ENCODE measurements at places on chromosomes 5 and 9.

DNA sequence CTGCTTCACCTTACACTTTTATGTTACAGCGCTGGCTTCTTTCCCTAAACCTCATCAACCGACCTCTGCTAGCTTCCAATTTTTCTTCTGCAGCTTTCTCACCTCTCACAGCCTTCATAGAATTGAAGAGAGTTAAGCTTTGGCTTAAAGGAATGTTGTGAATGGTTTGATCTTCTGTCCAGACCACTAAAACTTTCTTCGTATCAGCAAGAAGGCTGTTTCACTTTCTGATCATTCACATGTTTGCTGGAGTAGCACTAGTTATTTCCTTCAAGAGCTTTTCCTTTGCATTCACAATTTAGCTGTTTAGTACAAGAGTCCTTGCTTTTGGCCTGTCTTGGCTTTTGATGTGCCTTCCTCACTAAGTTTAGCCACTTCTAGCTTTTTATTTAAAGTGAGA lies 49.5 kb downstream of the NR3C1 start:
- no peak for DNase-seq

DNA sequence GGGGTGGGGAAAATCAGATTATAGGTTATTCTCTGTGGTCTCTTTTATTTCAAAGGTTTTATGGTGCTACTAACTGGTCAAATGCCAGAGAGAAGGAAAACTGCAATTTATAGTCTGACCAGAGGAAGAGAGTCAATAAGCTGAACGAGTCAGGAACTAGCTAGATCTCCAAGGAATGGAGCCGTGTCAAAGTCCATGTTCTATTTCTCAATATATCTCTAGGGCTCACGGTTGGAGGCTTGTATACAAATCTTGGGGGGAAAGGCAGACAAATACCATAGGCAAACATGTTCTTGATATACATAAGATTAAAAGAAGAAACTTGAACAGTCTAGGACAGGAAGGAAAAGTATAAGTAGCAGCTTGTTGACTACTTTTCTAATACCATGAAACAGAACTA lies 627.1 kb downstream of the PDE4D start:
- DNase-seq, result no peak

DNA sequence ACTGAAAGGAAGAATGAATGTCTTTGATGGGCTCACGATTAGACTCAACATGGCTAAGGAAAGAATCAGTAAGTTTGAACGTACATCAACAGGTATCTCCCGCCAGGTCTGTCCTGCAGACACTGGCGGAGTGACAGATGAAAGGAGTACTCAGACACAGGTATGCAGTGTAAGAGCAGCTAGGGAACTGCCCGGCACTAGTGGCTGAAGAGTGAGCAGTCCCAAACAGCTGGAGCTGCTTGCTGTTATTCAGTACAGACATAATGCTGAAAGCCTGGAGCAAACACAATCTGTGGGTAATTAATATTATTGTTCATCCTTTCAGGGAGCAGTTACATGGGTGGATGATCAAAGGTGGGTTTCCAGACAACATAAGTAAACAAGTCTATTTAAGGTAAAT lies 835.5 kb downstream of the TLE4 start:
- DNase-seq, result no peak

DNA sequence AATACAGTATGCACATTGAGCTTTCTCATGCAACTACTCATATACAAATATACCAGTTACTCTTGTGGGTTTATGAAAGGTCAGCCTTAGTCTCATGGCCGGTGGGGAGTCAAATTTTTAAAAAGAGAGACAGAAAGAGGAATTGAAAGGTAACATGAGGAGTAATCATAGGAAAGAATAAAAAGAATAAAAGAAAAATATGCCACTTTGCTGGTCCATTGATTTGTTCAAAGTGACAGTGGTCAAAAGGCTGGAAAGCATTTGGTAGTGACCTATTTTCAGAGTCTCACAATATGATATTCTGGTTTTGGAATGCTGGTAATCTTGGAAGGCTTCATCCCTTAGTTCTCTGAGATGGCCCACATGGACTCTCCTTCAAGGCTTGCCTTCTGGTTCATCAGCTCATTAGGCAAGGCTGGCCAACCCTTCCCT lies 67.0 kb downstream of the ZNF366 start:
- DNase-seq, result no peak

DNA sequence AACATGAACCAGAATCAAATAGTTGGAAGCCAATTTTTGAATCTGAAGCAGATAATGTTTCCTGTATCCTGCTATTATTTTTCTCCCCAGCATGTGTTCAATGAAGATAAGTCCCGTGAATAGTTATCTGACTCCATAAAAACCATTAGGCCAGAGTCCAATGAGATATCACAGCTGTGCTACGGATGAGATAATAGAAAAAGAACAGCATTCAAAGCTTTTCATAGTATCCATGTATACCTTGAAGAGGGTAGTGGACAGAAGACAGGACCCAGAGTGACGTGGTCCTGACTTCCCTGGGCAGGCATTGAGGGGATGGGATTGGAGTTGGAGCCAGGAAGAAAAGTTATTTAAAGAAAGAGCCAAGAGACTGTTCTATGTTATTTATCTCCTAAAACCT lies 50.7 kb upstream of the C6 start:
- DNase-seq, result no peak

DNA sequence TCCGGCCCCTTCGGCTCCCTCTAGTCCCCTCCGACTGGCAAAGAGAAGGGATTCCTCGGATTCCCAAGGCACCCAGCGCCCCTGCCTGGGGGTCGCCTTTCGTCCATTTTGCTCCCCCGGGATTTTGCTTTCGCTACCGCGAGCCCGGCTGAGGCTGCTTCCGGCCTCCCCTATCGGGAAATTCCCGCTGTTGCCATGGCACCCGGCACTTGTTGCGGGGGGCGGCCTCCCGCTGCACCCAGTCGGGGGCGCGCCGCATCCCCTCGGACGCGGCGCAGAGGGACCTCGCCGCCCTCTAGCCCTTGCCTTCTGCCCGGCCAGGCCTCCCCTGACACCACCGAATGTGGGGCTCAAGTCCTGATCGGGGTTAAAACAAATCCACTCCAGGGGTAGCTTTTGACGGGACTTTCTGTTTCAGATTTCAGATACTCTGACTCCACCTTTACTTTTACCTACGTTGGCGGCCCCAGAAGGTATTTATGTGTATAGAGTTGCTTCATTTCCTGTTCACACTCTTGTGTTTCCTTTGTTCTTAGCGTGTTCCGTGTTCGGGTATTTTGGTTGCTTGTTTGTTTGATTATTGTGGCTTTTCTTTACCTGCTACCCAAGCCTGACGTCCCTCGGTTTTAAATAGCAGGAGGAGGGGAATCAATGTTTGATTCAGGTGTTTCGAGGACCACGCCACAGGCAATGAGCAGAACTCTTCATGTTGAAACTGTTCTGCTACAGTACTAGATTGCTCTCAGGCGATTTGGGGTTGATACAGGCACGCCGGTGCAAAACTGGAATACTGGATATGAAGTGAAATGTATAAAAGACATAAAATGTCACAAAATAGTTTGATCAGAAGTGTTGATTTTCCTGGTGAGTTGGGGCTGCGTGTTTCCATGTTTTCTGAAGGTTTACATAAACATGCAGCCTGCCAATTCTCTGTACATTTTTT lies 1.5 kb downstream of the PARP8 start:
- DNase-seq, result no peak

DNA sequence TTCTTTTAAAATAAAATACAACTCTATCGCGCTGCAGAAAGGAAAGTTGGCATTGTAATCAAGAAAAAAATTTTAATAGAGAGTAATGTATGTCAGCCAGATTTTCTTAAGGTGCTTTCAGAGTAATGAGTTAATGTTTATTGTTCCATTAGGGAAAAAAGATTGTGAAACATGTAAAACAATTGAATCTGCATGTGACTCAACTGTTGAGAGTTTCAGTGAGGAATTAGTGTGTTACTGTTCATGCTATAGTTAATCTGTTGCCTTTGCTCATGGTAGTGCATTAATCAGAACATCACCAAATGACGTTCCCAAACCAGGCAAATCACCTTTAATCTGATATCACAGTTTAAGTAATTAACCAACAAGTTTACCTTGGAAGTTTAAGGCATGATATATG lies 600.5 kb downstream of the NR2F1-AS1 start:
- no peak for DNase-seq

GRCh38 chr5:134250949-134251348 lies 25.1 kb upstream of the PPP2CA start:
- DNase-seq, result no peak

- DNase-seq, result no peak
Measured at GRCh38 chr5:1383344-1383743, 38.4 kb upstream of the CLPTM1L start.

GRCh38 chr5:7877851-7878250 lies 8.9 kb downstream of the MTRR start:
- DNase-seq, result no peak

- no peak for DNase-seq
Measured at GRCh38 chr5:29795096-29795652, 1398.3 kb upstream of the CDH6 start.

GRCh38 chr9:5425006-5425628 lies 12.6 kb downstream of the PLGRKT start:
- DNase-seq, result no peak

GRCh38 chr5:170300361-170301013 lies 2.9 kb upstream of the LCP2 start:
- no peak for DNase-seq

- DNase-seq, result no peak
Measured at GRCh38 chr5:96302174-96302738, 130.8 kb downstream of the PCSK1 start.

- DNase-seq, result no peak
Measured at GRCh38 chr5:56561455-56561854, 253.9 kb upstream of the MAP3K1 start.

DNA sequence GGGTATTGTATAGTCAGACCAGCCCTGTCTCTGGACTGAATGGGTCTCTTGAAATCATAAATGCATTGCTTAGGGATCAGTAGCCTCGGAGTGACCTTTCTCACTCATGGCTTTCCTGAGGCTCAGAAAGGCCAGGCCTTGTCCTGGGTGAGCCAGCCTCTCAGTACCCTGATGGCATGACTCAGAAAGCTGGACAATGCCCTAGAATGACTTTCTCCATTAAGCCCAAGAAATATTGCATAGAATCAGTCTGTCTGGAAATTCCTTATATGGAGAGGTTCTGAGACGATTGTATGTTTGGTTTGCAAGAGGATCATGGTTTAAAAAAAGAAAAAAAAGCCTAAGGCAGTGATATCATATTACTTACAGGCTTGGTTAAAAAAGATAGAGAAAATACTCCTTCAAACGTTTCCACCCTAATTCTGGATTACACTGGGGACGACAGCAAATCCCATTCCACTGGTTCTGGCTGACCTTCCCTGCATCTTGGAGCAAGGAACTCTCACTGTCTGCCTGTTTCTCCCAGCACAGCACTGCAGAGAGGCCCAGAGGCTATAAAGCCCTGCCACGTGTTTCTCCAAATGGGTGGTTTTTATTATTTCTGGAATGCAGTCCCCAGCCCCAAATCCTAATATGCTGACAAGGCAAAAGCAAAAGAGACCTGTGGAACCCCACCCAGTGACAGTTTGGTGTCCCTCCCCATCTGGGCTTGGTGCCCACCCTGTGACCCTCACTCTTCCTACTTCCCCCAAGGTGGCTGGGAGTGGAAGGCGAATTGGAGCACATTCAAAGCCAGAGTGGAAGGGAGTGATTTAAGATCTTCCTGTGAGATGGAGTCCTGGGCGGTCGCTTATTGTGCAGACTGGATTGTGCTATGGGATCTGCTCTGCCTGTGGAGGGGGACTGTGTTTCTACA lies 34.4 kb downstream of the MAP1B start:
- no peak for DNase-seq

- no peak for DNase-seq
Measured at GRCh38 chr5:127887282-127887681, 184.1 kb downstream of the CCDC192 start.

GRCh38 chr5:163379298-163380155 lies 57.9 kb upstream of the CCNG1 start:
- no peak for DNase-seq

GRCh38 chr5:177503351-177504085 lies 6.1 kb downstream of the DOK3 start:
- DNase-seq, result no peak

DNA sequence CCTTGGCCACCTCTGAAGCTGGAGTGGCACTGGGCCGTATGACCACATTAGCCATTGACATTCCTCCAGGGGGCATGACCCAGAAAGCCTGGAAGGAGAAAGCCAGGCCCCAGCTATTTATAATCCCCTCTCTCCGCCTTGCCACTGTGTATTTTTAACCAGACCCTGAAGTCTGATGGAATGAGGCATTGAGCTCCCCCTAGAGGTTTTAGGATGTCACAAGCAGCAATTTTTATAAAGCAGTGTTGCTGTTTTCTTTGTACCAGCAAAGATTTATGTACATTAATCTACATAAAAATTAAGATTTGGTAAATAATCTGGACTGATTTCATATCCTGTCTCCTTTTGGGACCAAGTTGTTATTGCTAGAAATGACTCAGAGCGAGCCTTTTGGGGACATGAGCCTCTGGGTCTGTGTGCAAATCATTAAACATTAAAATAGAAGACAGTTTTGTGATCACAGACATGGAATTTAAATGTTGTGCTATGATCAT lies 127.1 kb downstream of the TRIO start:
- DNase-seq, result no peak

DNA sequence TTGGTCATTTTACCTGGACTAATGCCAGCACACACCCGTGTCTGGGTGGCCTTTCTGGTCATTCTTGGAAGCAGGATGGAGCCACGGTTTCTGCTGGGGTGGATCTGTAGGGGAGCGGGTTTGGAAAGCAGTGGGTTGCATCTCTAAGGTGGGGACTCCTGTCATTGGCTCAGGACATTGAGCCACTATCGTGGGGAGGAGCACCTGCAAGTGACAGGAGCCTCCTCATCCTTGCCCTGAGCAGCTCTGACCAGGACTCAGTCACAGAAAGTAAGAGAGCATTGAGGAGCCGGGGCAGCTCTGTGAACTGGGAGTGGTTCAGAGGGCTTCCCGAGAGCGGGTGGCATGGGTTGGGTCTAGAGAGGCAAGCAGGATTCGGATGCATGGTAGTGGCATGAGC lies 3.7 kb downstream of the B4GALT7 start:
- no peak for DNase-seq

DNA sequence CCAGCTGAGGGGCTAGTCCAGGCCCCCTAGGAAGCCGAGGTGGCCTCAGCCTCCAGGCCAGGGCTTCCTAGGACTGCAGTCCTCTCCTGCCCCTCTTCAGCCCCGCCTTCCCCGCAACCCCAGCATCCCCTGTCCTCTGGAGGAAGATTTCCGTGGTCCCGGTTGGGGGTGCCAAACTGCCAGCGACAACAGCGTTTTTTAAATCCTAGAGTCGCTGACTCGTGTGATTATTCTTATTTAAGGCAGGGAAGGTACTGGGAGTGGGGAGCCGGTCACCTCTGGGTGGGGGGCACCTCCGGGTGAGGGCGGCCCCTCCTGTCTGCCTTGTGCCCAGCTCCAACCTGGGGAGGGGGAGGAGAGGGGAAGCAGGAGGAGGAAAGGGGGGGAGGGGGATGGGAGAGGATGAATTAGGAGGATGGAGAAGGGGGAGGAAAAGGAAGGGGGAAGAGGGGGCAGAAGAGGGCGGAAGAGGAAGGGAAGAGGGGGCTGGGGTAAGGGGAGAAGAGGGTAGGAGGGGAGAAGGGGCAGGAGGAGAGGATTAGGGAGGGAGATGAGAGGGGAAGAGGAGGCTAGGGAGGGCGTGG lies 173.1 kb upstream of the IER5L start:
- no peak for DNase-seq

Measured in esophagus squamous epithelium (tissue), 5 donors.